ENCODE measurements at places on chromosomes 4 and X. TPM values are rescaled to one million over a fixed set of nuclear protein-coding genes. Genes with fewer than 3 reads are reported as not detected.

- no peak overlapping the region for H3K27ac ChIP-seq
- DNase-seq, result no peak
- H3K27me3 ChIP-seq, result no peaks in the 10 kb centered on the region
- H3K4me3 ChIP-seq, result no peak overlapping the region
- peaks cover 17% of the 10 kb centered on the region for H3K4me1 ChIP-seq
Measured at GRCh38 chr4:150782921-150783320, 201.0 kb downstream of the MAB21L2 start.

Gene EGF
- 0.87 TPM for total RNA-seq

GRCh38 chr4:150476776-150477175 lies 105.2 kb upstream of the MAB21L2 start:
- H3K27me3 ChIP-seq, result no peaks in the 10 kb centered on the region
- no peak overlapping the region for H3K27ac ChIP-seq
- H3K4me1 ChIP-seq, result no peaks in the 10 kb centered on the region
- H3K36me3 ChIP-seq, result peaks cover 2% of the 10 kb centered on the region

GRCh38 chr4:158667651-158668198 lies 4.0 kb downstream of the C4orf46 start:
- H3K36me3 ChIP-seq, result peaks cover 3% of the 10 kb centered on the region
- no peaks in the 10 kb centered on the region for H3K27me3 ChIP-seq
- no peak overlapping the region for H3K27ac ChIP-seq
- peaks cover 21% of the 10 kb centered on the region for H3K4me1 ChIP-seq

GRCh38 chr4:55215087-55215486 lies 89.7 kb upstream of the KDR start:
- H3K27ac ChIP-seq, result no peak overlapping the region
- H3K27me3 ChIP-seq, result no peaks in the 10 kb centered on the region
- H3K4me3 ChIP-seq, result no peak overlapping the region

GRCh38 chr4:12041828-12042227 lies 613.1 kb upstream of the HS3ST1 start:
- no peak overlapping the region for H3K4me3 ChIP-seq
- no peaks in the 10 kb centered on the region for H3K36me3 ChIP-seq
- H3K4me1 ChIP-seq, result no peaks in the 10 kb centered on the region
- H3K27ac ChIP-seq, result no peak overlapping the region

Gene TMPRSS11B
- not detected for total RNA-seq

Gene IL13RA2
- not detected for total RNA-seq

- peaks cover 32% of the 10 kb centered on the region for H3K4me1 ChIP-seq
- no peaks in the 10 kb centered on the region for H3K36me3 ChIP-seq
- peak overlapping the region; percentile 19 for H3K27ac ChIP-seq
- H3K27me3 ChIP-seq, result no peaks in the 10 kb centered on the region
Measured at GRCh38 chr4:94678896-94679295, 78.9 kb upstream of the BMPR1B start.

Gene PABPC5
- total RNA-seq, result 5.6 TPM

Gene HERC6
- 1.0 TPM for total RNA-seq

DNA sequence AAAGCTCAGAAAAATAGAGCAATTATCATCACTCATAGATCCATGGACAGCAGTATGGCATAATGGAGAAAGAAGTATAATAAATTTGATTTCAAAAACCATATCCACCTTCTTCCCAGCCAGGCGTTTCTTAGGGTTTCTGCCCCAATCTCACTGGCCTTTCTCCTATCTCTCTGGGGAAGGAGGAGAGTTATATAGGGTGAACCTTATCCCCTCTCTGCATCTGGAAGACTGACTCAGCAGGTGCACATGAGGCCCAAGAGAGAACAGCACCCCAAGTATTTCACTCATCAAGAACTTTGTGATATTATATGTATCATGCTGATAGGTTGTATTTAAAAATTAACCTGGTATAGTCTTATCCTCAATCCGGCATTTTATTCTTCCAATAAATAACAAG lies 318.8 kb upstream of the RASGEF1B start:
- no peaks in the 10 kb centered on the region for H3K36me3 ChIP-seq
- peaks cover 10% of the 10 kb centered on the region for H3K4me1 ChIP-seq
- peaks cover 7% of the 10 kb centered on the region for H3K27me3 ChIP-seq
- H3K27ac ChIP-seq, result no peak overlapping the region
- DNase-seq, result no peak

Gene CT45A3
- total RNA-seq, result not detected

DNA sequence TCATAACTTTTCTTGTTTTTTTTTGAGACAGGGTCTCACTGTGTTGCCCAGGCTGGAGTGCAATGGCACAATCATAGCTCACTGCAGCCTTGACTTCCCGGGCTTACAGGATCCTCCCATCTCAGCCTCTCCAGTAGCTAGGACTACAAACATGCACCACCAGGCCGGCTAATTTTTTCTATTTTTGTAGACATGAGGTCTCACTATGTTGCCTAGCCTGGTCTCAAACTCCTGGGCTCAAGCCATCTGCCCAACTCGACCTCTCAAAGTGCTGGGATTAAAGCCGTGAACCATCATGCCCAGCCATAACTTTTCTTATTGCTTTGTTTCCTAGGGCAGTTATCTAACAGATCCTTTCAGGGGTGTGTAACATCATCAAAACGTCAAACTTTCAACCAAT lies 11.8 kb downstream of the SEC24D start:
- H3K4me3 ChIP-seq, result no peak overlapping the region
- DNase-seq, result no peak
- H3K27ac ChIP-seq, result peak overlapping the region; percentile 86

Gene GPC4
- total RNA-seq, result 67.6 TPM

Gene VSIG4
- total RNA-seq, result not detected

Gene RBM46
- total RNA-seq, result not detected

DNA sequence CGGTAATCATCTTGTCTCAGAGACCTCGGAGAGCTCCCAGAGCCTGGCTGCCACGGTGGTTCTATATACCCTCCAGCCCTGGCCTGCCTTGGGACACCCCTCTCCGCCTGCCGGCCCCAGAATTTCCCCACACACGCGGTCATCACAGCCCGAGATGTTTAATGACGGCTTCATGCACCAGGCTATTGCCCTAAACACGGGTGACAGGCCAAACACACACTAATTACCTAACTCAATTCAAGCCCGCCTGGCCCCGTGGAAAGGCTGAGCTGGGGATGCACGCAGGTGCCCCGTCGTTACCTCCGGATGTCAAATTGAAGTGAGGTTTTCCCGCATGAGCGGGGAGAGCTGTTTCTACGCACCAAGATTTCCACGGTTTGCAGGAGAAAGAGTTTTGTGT lies 72.9 kb upstream of the PPP2R3B start:
- no peak overlapping the region for H3K4me3 ChIP-seq
- peak; percentile 80 for DNase-seq
- no peaks in the 10 kb centered on the region for H3K36me3 ChIP-seq
- H3K27ac ChIP-seq, result no peak overlapping the region
- H3K27me3 ChIP-seq, result peaks cover 5% of the 10 kb centered on the region

DNA sequence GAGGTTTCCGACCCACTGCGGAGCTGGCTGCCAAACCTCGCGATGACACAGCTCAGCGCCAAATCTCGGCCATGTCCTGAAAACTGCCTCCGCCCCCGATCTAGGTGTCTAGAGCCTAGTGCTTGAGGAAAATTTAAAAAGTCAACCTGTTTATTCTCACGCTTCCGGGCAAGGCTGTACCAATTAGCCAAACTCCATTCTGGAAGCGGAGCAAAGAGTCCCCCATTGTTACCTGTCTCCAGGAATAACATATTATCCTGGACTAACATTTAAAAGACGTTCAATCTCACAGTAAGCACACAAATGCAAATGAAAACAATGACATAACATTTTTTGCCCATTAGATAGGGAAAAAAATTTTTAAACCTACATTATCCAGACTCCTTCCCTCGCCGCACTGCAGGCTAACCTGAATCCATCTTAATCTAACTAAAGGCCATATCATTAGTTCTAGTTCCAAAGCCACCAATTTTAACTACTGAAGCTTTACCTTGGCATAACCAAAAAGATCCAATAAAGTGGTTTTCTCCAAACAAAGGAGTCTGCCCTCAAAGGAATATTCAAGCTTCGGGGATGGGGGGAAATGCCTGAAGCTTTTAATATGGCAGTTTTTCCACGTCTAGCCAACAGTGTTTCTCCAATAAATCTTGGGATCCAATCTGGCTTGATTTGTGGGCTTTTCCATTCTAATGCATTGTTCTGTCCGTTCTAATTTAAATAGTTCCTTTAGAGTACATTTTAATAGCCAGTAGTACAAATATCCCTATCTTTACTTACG lies 1.9 kb downstream of the HUWE1 start:
- H3K36me3 ChIP-seq, result peaks cover 2% of the 10 kb centered on the region
- peaks cover 16% of the 10 kb centered on the region for H3K4me1 ChIP-seq
- peak overlapping the region; percentile 92 for H3K27ac ChIP-seq

DNA sequence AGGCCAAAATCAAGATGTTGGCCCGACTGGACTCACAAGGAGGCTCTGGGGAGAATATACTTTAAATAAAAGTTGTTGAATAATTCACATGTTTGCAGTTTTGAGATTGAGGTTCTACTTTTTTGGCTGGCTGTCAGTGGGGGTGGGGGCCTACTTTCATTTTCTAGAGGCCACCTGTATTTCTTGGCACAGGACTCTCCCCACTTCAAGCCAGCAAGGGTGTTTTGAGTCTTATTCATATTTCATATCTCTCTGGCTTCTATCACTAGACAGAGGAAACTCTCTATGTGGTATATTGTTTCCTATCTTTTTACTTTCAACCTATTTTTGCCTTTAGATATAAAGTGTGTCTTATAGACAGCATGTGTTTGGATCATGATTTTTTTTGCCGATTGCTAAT lies 266.4 kb downstream of the PRR32 start:
- DNase-seq, result no peak
- H3K27me3 ChIP-seq, result no peaks in the 10 kb centered on the region
- H3K36me3 ChIP-seq, result no peaks in the 10 kb centered on the region
- H3K4me3 ChIP-seq, result no peak overlapping the region
- H3K4me1 ChIP-seq, result no peaks in the 10 kb centered on the region

Gene CPEB2
- 38.7 TPM for total RNA-seq

GRCh38 chr4:148097801-148098200 lies 344.4 kb downstream of the NR3C2 start:
- H3K4me3 ChIP-seq, result no peak overlapping the region
- no peaks in the 10 kb centered on the region for H3K4me1 ChIP-seq
- DNase-seq, result no peak
- no peaks in the 10 kb centered on the region for H3K27me3 ChIP-seq
- H3K36me3 ChIP-seq, result peaks cover 3% of the 10 kb centered on the region

DNA sequence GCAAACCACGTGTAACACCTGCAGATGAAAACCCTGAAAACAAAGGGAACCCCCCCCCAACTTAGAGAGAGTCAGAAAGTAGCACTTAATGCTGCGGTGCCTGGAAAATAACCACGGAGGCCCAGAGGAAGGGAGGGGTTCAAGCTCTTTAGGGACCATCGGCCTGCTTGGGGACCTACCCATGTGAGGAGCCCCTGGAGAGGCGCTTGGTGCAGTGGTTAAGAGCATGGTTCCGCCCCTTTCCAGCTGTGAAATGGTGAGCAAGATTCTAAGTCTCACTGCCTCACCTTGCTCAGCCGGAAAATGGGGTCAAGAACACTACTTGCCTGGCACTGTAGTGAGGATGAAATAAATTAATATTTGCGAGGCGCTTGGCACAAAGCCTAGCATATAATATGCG lies 13.8 kb downstream of the SLC25A5 start:
- no peak overlapping the region for H3K27ac ChIP-seq
- H3K36me3 ChIP-seq, result no peaks in the 10 kb centered on the region
- DNase-seq, result no peak
- H3K4me3 ChIP-seq, result peak overlapping the region; percentile 69

DNA sequence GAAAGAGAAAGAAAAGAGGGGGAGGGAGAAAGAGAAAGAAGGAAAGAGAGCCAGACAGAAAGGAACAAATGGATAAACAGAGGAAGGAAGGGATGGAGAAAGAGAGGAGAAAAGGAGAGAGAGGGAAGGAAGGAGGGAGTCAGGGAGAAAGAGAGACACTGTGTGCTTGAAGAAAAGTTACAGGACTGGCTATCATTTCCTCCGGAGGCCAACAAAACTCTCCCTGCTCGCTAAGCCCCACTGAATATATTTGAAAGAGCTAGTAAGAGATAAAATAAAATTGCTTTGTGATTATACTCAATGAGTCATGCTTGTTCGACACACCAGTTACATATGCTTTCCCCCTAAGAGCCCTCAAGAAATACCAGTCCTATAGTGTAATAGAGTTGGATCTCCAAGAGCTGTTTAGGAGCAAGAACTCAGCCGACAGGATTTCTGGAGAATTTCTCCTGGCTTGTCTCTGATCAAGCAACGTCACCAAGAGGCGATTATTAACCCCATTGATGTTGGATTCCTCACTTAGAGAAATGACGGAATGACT lies 102.2 kb downstream of the MXRA5 start:
- no peaks in the 10 kb centered on the region for H3K27me3 ChIP-seq
- peak overlapping the region; percentile 94 for H3K27ac ChIP-seq
- H3K4me1 ChIP-seq, result peaks cover 14% of the 10 kb centered on the region
- no peaks in the 10 kb centered on the region for H3K36me3 ChIP-seq
- H3K4me3 ChIP-seq, result peak overlapping the region; percentile 41

Gene TMSB15A
- total RNA-seq, result 1.1 TPM

DNA sequence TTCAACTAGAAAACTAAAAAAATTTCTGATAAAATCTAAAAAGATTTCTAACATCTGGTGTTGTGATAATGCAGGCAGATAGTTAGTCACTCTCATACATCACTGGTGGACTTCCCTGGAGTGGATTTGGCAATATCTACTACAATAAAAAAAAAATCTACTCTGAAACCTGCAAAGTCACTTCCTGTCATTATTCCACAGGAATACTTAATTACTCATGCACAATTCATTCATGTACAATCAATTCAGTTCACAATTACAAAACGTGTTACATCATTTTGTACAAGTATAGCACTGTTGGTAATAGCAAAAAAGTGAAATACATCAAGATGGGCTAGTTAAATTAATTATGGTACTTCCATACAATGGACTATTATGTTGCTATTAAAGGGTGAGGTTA lies 16.5 kb upstream of the RHOH start:
- H3K36me3 ChIP-seq, result no peaks in the 10 kb centered on the region
- peaks cover 11% of the 10 kb centered on the region for H3K4me1 ChIP-seq
- H3K27ac ChIP-seq, result no peak overlapping the region

DNA sequence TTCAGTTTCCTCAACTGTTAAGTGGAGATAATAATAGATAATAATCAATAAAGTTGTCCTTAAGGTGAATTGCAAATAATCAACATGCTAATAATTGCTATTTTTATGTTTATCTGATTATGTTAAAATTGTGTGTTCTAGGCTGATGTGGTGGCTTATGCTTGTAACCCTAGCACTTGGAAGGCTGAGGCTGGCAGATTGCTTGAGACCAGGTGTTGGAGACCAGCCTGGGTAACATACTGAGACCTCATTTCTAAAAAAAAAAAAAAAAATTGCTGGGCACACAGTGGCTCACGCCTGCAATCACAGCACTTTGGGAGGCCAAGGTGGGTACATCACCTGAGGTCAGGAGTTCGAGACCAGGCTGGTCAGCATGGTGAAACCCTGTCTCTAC lies 175.2 kb downstream of the GC start:
- H3K27me3 ChIP-seq, result no peaks in the 10 kb centered on the region
- peak overlapping the region; percentile 1 for H3K4me3 ChIP-seq
- no peak for DNase-seq

DNA sequence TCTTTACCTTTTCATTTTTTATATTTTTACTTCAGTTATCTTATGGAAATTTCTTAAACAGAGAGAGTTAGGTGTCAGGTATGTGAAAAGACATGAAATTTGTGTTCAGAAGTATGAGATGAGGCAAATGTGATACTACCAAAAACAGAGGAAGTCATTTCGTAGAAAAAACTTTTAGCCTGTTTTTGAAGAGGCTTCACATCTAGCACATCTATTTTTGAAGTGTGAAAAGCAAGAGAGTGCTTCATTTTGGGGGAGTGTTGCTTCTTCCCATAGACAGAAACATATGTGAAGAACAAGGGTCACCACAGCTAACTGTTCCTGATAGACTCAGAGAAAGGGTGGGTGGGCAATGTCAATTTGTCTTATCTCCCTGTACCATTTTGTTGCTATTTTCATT lies 125.3 kb downstream of the TET2 start:
- peaks cover 53% of the 10 kb centered on the region for H3K36me3 ChIP-seq
- no peaks in the 10 kb centered on the region for H3K4me1 ChIP-seq
- no peaks in the 10 kb centered on the region for H3K27me3 ChIP-seq
- H3K4me3 ChIP-seq, result no peak overlapping the region
- no peak overlapping the region for H3K27ac ChIP-seq
